AG04450 (cell line): ENCODE measurements at places on chromosomes 13 and 19. TPM values are rescaled to one million over a fixed set of nuclear protein-coding genes. Genes with fewer than 3 reads are reported as not detected.

The AKT2 gene
- polyA plus RNA-seq, result 99.8 and 122 TPM in 2 replicates

The ZNF345 gene
- polyA plus RNA-seq, result 2.3 and 2.6 TPM in 2 replicates

The ZNF835 gene
- not detected in 2 replicates for polyA plus RNA-seq

The ACP5 gene
- 3.0 and 4.0 TPM in 2 replicates for polyA plus RNA-seq

The DACT3 gene
- polyA plus RNA-seq, result 6.1 and 6.9 TPM in 2 replicates

The DIAPH3 gene
- polyA plus RNA-seq, result 6.7 and 11.7 TPM in 2 replicates

The CD22 gene
- not detected in 2 replicates for polyA plus RNA-seq

The FDX2 gene
- 20.8 and 30.0 TPM in 2 replicates for polyA plus RNA-seq

The GPC6 gene
- 40.4 and 41.1 TPM in 2 replicates for polyA plus RNA-seq

The SPC24 gene
- polyA plus RNA-seq, result 6.0 and 7.4 TPM in 2 replicates

The TBCB gene
- 186 and 204 TPM in 2 replicates for polyA plus RNA-seq

The TTC9B gene
- polyA plus RNA-seq, result not detected in 2 replicates

The WDR87 gene
- polyA plus RNA-seq, result not detected in 2 replicates

The USHBP1 gene
- polyA plus RNA-seq, result not detected in 2 replicates

The IGSF23 gene
- polyA plus RNA-seq, result 0.27 and 0.37 TPM in 2 replicates

The PGLYRP1 gene
- not detected in 2 replicates for polyA plus RNA-seq

The LTBP4 gene
- polyA plus RNA-seq, result 41.3 and 70.3 TPM in 2 replicates

The VSTM2B gene
- polyA plus RNA-seq, result not detected in 2 replicates

The CD209 gene
- not detected in 2 replicates for polyA plus RNA-seq

The PSPN gene
- polyA plus RNA-seq, result 0.41 and 0.57 TPM in 2 replicates

The COX7A1 gene
- 6.8 and 15.0 TPM in 2 replicates for polyA plus RNA-seq

The ZNF550 gene
- polyA plus RNA-seq, result 6.8 and 8.2 TPM in 2 replicates

The ZNF560 gene
- polyA plus RNA-seq, result 1.9 and 2.1 TPM in 2 replicates

The LRRC8E gene
- 4.1 and 4.7 TPM in 2 replicates for polyA plus RNA-seq
